Lung (tissue), 17 donors: ENCODE measurements at places on chromosomes 2 and 18. TPM values are rescaled to one million over a fixed set of nuclear protein-coding genes. Genes with fewer than 3 reads are reported as not detected.

GRCh38 chr18:52333860-52334259 is 6.1 kb upstream of the DCC start:
- no peak overlapping the region for H3K27ac ChIP-seq
- no peaks in the 10 kb centered on the region for H3K36me3 ChIP-seq
- no peak for DNase-seq
- peaks cover 11% of the 10 kb centered on the region for H3K27me3 ChIP-seq
- H3K4me3 ChIP-seq: no peak overlapping the region
- no peaks in the 10 kb centered on the region for H3K4me1 ChIP-seq

GRCh38 chr2:236764716-236765115 is 195.1 kb downstream of the ACKR3 start:
- no peaks in the 10 kb centered on the region for H3K36me3 ChIP-seq
- no peak for DNase-seq
- no peak overlapping the region for H3K27ac ChIP-seq
- no peaks in the 10 kb centered on the region for H3K27me3 ChIP-seq

DNA sequence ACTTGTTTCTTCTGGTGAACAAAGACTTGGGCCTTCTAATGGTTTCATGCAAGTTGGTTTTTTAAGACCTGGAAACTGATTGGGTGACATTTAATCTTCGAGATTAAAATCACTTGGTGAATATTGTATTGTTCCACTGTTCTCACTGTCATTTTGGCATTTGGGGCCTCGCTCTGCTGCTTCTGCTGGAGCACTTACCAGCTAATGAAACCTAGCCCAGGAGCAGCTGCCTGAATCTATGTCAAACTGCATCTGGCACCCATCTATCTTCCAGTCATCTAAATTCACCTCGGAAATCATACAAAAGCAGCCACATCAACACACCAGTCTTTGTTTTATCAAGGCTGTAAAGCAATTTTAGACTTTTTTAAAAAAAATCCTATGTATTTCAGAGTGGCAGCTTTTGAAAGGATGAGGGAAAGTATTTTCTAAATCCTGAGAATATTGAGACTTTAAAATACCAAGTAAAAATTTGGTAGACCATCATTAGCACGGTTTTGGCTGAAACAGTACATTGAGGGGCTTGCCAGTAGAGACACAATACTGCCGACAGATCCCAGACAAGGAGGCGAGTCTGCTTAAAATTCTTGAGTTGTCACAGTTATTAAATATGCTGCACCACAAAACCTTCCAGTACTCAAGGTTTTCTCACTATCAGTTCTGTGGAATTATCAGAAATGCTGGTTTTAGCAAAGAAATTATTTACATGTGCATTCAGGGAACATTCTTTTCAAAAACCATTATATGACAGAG is 26.1 kb upstream of the SERTAD2 start:
- no peaks in the 10 kb centered on the region for H3K27me3 ChIP-seq
- H3K27ac ChIP-seq: no peak overlapping the region
- H3K36me3 ChIP-seq: no peaks in the 10 kb centered on the region
- DNase-seq: no peak
- H3K4me1 ChIP-seq: no peaks in the 10 kb centered on the region
- no peak overlapping the region for H3K4me3 ChIP-seq

GRCh38 chr2:1672738-1673137 is 71.6 kb downstream of the PXDN start:
- peaks cover 23% of the 10 kb centered on the region for H3K36me3 ChIP-seq
- H3K4me1 ChIP-seq: no peaks in the 10 kb centered on the region
- no peaks in the 10 kb centered on the region for H3K27me3 ChIP-seq
- H3K27ac ChIP-seq: no peak overlapping the region

- no peaks in the 10 kb centered on the region for H3K27me3 ChIP-seq
- no peaks in the 10 kb centered on the region for H3K36me3 ChIP-seq
- DNase-seq: peak; percentile 35
- peak overlapping the region; percentile 67 for H3K27ac ChIP-seq
- peaks cover 22% of the 10 kb centered on the region for H3K4me1 ChIP-seq
Observed at GRCh38 chr2:164910101-164910899, 45.0 kb downstream of the SLC38A11 start.

GRCh38 chr2:241468476-241468781 is 40.0 kb downstream of the STK25 start:
- H3K4me1 ChIP-seq: no peaks in the 10 kb centered on the region
- H3K27ac ChIP-seq: no peak overlapping the region
- no peaks in the 10 kb centered on the region for H3K36me3 ChIP-seq
- no peak overlapping the region for H3K4me3 ChIP-seq

DNA sequence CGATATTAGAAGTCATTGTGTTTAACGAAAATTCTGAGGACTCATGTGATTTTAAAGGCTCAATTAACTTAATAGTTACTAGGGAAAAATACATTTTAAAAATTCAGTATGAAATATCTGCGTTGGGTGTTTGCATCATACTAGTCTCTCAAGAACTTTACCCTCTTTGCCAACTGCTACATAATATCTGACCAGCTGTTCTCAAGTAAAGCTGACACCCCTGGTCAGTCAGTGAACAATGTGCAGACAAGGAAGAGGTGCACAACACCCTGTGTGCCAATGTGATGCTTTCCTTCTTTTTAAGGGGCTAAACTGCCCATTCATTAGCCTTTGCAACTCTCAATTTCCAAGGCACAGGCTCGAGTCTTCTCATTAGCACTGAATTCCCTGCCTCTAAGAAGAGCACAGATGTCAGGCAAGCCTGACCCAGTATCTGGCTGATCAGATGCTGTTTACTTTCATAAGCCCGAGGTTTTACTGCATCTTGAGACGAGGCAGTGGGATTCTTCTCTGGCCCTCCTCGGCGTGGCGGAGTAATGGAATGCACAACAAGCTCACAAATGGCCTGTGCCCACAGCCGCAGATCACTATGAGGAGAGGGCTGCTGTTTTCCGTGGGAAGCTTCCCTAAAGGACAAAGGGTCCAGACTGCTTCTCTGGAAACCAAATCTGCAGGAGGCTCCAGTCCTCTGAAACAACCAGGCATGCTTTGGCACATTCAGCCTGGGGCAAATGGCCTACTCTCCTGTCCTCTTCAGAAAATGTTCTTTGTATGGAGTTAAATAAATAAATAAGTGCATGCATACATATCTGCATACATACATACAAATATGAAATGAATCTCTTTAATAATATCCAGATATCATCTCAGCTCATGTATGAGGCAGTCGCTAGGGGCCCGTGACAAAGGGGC is 240.3 kb downstream of the ZNF521 start:
- H3K4me1 ChIP-seq: peaks cover 27% of the 10 kb centered on the region
- no peak overlapping the region for H3K4me3 ChIP-seq
- no peaks in the 10 kb centered on the region for H3K27me3 ChIP-seq
- no peak overlapping the region for H3K27ac ChIP-seq
- no peak for DNase-seq
- H3K36me3 ChIP-seq: no peaks in the 10 kb centered on the region

GRCh38 chr18:25457601-25458000 is 105.6 kb upstream of the ZNF521 start:
- H3K4me3 ChIP-seq: no peak overlapping the region
- peak; percentile 61 for DNase-seq
- no peak overlapping the region for H3K27ac ChIP-seq
- no peaks in the 10 kb centered on the region for H3K36me3 ChIP-seq
- peaks cover 2% of the 10 kb centered on the region for H3K4me1 ChIP-seq

DNA sequence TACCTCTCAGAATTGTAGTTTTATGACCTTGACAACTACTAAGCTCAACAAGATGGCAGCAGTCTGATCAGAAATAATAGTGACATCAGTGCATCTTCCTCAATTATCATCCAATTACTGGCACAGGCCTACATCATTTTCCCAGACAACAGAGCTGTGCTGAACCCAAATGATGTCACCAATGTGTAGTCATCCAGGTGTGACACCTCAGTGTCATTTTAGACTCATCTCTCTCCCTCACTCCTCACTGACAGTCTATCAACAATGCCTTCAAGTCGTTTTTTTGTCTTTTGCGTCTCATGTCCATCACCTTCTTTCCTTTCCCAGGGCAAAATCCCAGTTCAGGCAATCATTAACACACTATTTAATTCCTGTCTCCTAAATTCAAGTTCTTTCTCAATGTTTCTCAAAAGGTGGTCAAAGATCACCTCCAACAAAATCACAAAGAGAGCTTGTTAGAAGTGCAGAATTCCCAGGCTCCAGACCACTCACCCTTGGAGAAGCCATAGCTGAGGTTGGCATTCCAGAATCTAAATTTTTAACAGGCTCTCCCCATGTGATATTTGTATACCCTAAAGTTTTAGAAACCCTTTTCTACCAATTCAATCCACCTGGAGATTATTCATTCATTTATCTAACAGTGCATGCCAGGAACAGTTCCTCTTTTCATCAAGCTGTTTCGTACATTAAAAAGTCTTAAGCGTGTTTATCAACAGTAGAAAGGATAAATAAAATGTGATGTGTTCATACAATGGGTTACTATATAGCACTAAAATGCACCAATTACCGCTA is 125.3 kb upstream of the KLF7 start:
- no peak overlapping the region for H3K4me3 ChIP-seq
- H3K4me1 ChIP-seq: no peaks in the 10 kb centered on the region
- no peak overlapping the region for H3K27ac ChIP-seq

DNA sequence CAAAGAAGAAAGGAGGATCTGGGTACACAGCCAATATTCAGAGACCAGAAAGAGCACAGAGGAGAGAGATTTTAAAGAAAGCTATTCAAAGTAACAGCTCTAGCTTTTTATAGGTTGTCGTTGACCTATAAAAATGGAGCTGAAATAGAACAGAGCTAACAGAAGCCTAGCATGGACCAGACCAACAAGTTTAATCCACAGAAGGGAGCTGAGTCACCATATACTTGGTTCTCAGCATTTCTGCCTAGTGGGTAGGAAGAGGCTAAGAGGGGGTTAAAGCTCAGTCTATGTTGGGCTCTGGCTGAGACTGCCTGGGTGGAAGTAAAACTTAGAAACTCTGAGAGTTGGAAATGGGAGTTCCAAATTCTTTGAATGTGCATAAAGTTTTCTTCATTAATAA is 678.0 kb upstream of the CDH2 start:
- H3K27ac ChIP-seq: no peak overlapping the region
- H3K36me3 ChIP-seq: no peaks in the 10 kb centered on the region
- DNase-seq: peak; percentile 4
- H3K4me1 ChIP-seq: peaks cover 2% of the 10 kb centered on the region

Gene PLGLB2
- 0.61 TPM for total RNA-seq

Gene PSMA8
- not detected for total RNA-seq

Gene TXNDC2
- 0.12 TPM for total RNA-seq

Gene RAB1A
- total RNA-seq: 141 TPM

Gene IL36RN
- 0.09 TPM for total RNA-seq
